ENCODE measurements at places on chromosomes 16 and 17.

DNA sequence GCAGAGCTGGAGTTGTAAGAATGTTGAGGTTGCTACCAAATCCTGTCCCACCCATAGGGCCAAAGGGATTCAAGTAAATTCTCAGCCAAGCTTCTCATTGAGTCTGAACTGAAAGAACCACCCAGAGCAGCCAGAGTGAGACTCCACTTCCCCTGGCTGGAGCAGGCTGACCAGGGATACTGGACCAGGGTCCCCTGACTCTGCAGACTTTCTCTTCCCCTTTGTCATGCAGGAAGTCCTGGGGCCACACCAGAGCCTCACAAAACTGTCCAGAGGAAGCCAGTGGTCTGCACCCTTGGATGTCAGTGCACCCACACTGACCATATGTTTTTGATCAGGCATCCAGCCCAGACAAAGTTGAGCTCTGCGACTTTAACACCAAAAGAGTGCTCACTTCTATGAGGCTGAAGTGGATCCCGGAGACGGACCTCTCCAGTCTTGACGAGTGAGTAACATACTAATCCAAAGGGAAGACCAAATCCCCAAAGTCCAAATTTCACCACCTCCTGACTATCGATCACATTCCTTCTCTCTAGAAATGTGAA is 4.1 kb downstream of the NXN start:
- DNase-seq = no peak

DNA sequence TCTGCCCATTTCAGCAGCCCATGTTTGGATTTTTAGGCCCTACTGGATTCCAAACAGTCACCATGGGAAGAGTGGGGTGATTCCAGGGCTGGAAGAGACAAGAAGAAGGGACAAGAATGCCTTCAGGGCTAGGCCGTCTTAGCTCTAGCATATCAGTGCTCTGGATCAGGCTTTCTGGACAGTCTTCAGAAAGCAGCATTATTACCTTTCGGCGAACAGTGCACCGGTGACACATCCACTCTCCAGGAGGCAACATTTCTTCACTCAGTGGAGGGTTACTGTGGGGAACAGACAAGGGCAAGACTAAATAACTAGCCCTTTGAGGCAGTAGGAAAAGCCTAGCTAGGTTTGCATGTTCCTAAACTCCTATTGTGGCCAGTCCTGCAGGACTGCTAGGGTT is 23.9 kb upstream of the DHRS13 start:
- DNase-seq = no peak

DNA sequence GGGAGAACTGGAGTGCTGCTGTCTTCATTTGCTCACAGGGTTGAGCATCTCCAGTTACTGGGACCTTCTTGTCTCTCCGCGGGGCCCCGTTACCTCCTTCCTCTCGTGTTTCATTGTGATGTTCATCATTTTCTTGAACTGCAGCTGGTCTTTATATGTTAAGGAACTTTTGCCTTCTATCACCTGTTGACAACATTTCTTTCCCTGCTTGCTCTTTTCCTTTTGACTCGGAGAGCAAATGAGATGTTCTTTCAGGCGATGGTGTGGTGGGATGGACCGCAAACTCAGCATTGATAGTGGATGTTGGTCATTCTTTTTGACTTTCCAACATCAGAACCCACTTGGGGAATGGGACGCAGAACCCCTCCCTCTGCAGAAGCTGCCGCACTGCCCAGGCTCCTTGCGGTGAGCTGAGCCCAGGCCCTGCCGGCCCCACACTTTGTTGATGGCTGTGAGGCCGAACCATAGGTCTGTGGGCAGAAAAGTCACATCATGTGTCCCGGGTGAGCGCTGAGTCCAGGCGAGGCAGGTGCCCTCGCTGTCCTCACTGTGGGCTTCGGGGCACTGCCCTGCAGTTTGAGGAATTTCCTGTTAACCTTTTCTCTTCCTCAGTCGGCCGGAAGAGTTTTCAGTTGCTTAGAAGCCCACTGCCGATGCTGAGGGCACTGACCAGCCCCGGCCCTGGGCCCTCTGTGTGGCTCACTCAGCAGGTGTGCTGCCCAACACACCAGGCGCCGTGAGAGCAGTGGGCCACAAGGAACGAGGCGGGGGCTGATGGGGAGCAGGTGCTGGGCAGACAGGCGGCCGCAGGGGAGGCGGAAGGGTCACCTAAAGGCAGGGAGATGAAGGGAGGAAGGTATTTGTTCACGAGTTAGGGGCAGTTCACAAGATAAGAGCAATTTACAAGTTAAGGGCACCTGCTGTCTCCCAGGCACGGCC is 7.4 kb downstream of the RPL13 start:
- no peak for DNase-seq

GRCh38 chr17:45155029-45155428 is 6.6 kb upstream of the HEXIM2 start:
- DNase-seq = no peak

GRCh38 chr17:40605306-40605705 is 40.0 kb upstream of the CCR7 start:
- peak; percentile 59 for DNase-seq

All from activated naive CD4-positive, alpha-beta T cell (primary cell).